ENCODE measurements at places on chromosomes 1 and 21.

- no peak for DNase-seq
These were observed 52.8 kb upstream of the HNRNPU start for GRCh38 chr1:244917073-244917670.

DNA sequence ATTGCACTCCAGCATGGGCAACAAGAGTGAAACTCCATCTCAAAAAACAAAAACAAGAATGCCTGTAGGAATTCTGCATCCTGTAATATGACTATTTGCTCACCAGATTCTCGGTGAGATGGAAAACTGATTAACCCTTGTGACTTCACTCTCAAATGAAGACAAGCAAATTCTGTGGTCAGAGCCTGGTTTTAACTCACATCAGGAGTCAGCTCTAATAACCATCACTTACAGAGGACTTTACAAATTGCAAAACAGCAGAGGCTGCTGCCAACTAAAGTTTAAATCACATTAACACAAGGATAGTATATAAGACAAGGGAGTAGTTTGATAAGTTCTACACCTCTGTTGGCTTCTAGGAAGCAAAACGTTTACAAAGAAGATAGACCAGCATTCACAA is 35.7 kb upstream of the FAM163A start:
- DNase-seq: no peak

GRCh38 chr1:86741947-86742572 is 37.7 kb downstream of the SH3GLB1 start:
- no peak for DNase-seq

GRCh38 chr1:1058088-1058905 is 15.8 kb downstream of the RNF223 start:
- no peak for DNase-seq

DNA sequence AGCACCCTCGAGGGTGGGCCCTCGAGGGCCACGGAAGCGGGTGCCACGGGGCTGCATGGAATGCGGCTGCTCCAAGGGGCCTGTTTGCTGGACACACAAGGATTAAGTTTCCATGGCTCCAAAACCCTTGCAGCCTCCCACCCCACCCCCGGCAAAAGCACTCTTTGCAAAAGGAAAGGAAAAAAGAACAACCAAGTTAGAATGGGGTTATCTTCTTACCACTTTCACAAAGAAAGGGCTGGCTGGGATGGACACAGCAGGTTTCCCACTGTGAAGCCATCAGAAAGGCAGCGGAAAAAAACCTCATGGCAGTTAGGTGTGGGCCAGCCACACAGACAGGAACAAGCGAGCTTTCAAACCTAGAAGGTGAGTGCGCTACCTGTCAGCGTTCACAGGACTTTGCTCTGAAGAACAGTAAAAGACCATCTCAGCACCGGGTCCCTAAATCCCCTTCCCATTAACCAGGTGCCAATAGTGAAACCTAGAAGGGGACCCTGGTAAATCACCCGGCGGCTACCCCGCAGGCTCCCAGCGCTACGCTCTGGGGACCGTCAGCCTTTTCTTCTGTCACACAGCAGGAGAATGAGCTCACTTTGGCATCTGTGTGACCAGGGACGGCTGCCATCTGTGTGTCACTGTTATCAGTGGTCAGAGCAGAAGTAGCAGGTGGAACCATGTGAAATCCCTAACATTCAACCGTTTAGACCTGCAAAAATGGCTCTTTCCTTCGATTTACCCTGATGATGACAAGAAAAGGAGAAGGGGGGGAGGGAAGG is 93.0 kb downstream of the SIM2 start:
- no peak for DNase-seq

DNA sequence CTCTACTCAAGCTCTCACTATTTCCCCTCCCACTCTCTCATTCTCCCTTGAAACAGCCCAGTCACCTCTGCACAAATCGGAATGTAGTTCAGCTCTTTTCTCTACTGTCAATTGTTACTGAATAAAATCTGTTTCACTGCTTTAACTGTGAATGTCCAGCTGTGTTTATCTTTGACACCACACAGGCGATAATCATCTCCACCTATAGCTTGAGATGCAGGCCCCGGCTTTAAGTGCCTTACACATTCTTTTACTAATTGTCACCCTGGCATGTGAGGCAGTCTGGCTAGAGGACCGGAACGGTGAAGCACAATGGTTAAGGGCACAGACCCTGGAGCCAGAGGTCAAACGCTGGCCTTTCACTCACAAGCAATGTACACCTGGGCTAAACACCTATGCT is 122.8 kb upstream of the C8B start:
- DNase-seq: no peak

- peak; percentile 81 for DNase-seq
These were observed 6.1 kb downstream of the LDLRAP1 start for GRCh38 chr1:25549273-25550154.

GRCh38 chr1:19860418-19860817 is 21.8 kb upstream of the OTUD3 start:
- DNase-seq: no peak

DNA sequence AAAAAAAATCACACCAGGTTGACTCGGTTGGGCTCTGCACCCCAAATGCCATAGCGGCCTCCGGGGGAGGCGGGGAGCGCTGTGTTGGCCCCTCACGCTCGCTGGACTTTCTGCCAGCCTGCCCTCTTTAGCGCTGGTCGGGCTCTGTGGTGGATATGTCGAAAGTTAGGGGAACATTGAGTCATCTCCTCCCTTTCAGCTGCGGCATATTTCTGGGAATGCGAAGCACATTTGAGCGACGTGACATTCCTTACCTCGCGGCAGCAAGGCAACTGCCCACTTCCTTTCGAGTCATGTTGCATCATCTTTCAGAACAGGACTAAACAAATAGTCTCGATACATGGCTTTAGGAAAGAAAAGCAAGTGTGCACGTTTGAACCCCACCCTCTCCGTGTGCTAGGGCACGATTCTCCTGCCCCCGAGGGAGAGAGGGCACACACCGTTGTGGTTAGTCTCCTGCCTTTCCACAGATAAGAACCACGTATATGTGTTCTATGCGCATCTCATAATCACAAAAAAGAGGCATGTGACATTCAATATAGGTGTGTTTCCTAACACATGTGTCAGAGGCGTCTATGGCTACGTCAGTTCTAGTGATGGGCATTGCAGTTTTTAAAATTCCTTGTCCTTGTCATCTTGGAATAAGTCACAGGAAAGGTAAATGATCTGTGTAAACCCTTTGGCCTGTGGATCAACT is 105.9 kb upstream of the SLC45A1 start:
- no peak for DNase-seq

- DNase-seq: no peak
These were observed 199.4 kb downstream of the LYPLAL1 start for GRCh38 chr1:219372916-219373615.

GRCh38 chr1:47686731-47687630 is 249.1 kb downstream of the FOXD2 start:
- DNase-seq: no peak

- DNase-seq: no peak
These were observed 25.3 kb downstream of the DPH5 start for GRCh38 chr1:101000131-101000873.

GRCh38 chr1:119266858-119267257 is 101.7 kb upstream of the HAO2 start:
- DNase-seq: no peak

- no peak for DNase-seq
These were observed 43.6 kb upstream of the WNT2B start for GRCh38 chr1:112465122-112465521.

Measured in NCI-H187 (cell line).